ENCODE measurements at places on chromosomes 13 and 19.

- peak; percentile 25 for DNase-seq
These were observed 25.7 kb upstream of the CCNE1 start for GRCh38 chr19:29785955-29786589.

DNA sequence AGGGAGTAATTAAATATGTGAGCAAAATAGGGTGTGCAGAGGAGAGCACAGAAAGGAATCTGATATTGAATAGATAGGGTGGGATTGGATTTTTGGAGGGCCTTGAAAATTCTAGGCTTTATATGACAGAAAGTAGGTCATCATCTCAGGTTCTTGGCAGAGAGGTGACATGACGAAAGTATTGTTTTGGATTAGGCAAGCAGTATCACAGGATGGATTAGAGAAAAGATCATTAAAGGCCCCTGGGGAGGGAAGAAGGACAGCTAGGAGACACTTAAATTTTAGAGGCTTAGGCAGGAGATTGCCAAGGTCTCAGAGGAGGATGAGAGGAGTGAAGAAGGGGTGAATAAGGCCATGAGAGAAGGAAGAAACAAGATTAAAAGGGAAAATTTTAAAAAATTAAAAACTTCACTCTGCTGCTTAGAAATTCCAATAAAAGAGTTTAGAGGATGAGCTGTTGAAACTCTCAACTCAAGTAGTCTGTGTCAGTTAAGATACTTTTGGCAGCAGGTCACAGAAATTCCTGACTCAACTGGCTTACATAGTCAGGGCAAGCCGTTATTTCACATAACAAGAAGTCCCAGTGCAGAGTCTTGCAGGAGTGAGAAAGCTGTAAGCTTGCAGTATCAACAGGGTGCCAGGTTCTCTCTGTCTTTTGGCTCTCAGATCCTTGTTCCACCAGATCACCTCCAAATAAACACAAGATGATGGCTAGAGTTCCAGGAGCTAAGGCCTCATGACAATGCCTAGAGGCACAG, 8.8 kb downstream of the GPC6 start:
- no peak for DNase-seq

- DNase-seq = peak; percentile 16
These were observed 636.1 kb upstream of the GPC6 start for GRCh38 chr13:92590503-92590908.

GRCh38 chr19:40605216-40605971, 4.2 kb downstream of the LTBP4 start:
- peak; percentile 79 for DNase-seq

DNA sequence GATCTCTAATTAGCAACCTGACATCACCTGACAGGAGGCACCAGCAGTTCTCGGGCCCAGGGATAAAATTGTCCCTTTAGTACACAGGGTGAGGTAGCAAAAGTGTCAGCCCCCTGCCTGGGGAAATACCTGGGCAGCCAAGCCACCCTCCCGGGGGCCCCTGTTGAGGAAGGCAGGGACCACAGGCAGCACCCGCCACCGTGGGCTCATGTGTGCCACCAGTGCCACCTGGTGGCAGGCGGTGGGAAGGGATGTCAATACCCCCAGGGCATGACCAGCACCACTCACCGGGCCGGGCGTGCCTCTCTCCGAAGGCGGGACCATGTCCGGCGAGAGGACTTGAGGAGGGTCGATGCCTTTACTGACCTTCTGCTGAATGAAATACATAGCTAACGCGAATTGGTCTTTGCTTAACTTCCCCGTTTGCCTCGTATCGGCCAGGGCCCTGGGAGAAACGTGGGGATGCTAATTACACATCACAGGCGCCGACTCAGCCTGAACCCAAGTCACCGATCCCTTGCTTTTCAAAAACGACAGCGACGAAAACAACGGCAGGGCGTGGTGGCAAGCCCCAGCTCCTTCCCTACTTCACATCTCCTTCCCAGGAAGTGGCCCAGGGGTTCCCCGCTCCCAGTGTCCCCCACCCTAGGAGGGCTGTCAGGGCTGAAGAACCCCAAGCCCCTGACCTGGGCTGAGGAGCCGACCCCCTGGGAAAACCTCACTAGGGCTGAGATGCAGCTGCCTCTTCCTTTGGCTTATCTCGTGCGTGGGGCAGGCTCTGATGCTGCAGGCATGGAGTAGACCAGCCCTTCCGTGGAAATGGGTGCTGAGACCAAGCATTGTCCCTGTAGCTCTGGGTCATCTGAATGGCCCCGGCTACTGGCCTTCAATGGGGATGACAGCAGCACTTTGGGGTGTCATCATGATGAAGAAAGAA, 53.8 kb downstream of the EPS15L1 start:
- DNase-seq = peak; percentile 84

DNA sequence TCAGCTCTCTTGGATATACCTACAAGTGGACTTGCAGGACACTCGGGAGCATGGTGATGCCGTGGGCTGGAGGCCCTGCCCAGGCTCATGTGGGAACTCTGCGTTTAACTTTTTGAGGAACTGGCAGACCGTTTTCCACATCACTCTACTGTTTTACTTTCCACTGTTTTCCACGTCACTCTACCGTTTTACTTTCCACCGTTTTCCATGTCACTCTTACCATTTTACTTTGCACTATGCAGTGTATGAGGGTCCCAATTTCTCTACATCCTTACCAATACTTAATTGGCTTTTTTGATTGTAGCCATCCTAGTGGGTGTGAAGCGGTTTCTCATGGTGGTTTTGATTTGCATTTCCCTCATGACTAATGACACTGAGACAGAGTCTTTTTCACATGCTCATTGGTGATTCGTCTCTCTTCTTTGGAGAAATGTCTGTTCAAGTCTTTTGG, 40.5 kb downstream of the GATAD2A start:
- no peak for DNase-seq

- DNase-seq = peak; percentile 63
These were observed 196.3 kb downstream of the LHFPL6 start for GRCh38 chr13:39406688-39407087.

DNA sequence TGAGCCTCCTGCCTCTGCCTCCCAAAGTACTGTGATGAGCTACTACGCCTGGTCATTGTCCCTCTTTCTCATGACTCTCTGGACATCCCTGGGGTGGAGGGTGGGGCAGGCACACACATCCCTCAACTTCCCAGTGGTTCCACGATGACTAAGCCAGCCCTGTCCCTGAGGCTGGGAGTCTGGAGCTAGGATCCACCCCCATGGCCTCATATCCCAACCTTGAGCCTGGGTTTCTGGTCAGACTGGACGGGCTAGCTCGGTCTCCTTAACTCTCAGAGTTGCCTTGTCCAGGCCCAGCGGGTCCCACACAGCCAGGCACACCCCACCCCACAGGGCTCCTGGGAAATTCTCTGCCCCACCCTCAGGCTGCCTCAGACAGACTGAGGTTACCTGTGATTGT, 19.6 kb downstream of the IER2 start:
- DNase-seq = no peak

DNA sequence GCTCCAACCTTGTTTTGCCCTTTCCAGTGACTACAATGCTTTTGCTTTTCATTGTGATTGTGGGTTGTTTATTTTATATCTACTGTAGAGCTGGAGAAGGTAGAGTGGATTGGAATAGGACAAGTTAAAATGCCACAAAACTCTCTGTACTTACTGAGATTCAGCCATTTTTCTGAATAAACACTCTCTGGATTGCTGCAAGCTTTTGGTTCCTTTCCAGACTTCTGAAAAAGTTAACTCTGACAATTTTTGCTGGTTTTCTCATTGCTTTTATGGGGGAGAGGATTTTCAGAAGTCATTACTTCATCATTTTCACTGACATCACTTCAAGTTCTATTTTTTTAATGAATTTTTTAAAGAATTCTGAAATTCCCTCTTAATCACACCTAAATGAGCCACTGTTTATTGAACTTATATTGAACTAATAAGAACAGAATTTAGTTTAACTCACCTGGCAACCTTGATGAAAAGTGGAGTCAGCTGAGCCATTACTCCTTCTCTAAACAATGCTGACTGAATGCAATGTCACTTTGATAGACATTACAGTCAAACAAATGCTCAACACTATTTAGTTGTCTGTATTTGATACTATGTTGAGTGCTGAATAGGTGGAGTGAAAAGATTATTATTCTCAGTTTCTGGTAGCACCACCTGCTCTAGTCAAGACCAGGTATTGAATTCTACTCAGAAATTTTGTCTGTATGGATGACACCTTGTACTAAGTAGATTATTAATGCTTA, 303.5 kb downstream of the DLEU7 start:
- DNase-seq = no peak

DNA sequence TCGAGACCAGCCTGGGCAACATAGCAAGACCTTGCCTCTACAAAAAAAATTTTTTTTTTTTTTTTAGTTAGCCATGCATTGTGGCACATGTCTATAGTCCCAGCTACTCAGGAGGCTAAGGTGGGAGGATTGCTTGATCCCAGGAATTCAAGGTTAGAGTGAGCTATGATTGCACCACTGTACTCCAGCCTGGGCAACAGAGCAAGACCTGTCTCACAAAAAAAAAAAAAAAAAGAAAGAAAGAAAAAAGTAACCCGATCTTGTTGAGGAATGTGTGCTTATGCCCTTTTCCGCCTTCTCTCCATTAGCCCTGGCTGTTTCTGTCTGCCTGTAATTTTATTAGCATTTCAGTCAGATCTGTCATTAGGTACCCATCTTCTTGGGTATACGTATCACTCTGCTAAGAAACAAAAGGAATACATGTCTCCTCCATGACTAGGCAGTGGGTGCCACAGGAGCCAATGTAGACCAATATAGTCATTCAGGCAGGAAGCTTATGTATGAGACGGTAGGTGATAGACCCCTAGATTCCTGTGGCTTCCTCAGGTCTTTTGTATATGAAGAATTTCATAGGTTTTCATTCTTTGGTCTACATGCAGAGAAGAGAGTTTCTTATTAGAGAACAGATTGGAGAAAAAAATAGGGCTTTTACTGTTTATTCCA, 59.6 kb upstream of the NPAS1 start:
- no peak for DNase-seq

DNA sequence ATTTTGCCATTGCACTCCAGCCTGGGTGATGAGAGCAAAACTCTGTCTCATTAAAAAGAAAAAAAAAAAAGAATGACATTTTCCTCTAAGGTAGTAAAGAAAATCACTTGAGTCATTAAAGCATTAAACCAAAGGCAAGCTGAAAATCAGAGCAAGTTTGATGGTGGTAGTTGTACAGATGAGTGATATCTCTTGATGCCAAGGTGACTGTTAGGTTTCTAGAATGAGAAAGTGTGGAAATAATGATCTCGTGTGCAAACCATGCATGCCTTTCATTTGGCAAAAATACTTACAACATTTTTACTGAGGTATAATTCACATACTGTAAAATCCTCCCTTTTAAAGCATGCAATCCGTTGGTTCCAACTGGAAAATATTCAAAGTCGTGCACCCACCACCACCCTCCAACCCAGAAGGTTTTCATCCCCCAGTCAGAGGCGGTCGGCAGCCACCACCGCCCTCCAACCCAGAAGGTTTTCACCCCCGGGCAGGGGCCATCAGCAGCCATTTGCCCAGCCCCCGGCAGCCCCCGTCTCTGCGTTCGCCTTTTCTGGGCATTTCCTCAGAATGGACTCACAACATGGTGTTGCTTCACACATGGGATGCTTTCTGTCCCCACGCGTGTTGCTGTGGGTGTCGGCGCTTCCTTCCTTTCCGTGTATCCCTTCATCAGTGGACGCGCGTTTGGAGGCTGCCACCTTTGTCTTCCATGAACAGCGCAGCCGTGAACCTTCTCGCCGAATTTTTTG, 90.2 kb downstream of the ATP11A start:
- DNase-seq = peak; percentile 34

DNA sequence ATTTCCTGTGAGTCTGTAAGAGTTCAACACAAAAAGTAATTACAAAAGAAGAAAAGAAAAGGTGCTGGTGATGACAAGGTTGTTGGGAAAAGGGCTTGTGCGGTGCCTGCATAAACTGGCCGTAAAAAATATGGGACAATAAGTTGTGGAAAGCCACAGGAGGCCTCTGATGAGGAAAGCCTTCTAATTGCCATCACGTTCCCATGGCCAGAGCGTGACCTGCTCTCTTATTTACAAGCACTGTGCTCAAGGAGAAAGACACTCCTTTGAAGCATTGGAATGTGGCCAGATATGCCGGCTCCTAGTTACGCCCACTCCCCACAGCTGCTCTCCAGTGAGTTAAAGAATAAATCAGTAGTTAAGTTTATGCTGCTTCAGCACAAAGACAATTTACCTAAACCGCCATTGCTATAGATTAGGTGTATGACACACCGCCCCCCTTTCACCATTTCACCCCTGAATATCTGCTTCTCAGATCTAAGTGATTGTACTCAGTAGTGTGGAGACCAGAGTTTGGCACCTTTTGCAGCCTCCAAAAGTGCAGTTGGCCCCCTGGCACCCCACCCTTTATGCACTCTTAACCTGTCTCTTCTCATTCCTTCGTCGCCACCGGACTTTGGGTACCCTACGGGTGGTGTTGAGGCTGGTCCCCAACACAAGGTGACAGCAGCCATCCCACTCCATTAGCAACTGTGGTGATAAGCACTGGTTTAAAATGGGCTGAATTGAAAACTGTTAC, 8.1 kb upstream of the PGLYRP1 start:
- no peak for DNase-seq

DNA sequence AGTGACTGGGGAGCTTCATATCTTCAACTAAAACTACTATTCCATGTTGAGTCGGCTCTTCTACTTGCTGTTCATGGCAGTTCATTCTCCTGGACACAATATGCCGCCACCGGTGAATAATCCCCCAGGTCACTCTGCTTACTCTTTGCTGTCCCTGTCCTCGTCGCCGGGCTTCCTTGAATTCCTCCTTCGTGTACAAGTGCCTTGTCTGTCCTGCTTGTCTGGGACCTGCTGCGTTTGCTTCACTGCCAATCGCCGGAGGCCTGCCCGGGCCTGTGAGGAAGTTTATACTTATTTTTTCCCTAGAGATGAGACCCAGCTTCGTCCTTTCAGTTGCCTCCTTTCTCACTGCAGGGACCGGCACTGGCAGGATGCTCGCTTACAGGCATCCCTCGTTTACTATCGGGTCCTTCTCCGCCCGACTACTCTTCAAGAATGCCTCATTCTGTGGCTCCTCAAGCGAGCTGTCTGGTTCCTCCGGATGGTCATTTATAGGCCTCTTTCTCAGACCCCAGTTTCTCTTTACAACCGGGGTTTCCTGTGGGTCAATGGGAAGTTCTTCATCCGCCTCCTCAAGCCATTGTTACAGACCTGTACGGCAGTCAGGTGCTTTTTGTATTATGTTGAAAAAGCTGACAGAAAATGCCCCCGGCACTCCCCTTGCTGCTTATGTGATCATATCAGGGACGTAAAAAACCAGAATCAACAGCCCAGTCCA, 5.5 kb upstream of the ERVV-1 start:
- DNase-seq = no peak

GRCh38 chr19:16061943-16062342, 14.4 kb upstream of the TPM4 start:
- DNase-seq = no peak
